A549 (cell line): ENCODE measurements at places on chromosomes 1 and 21. TPM values are rescaled to one million over a fixed set of nuclear protein-coding genes. Genes with fewer than 3 reads are reported as not detected.

SLC30A2 gene
- not detected in 3 replicates for polyA plus RNA-seq

KRTAP11-1 gene
- not detected in 3 replicates for polyA plus RNA-seq

LPGAT1 gene
- polyA plus RNA-seq = 27.7 to 32.3 TPM (median 30.1 TPM) in 3 replicates

DNAI4 gene
- 1.0 to 2.2 TPM (median 1.3 TPM) in 3 replicates for polyA plus RNA-seq

IL23R gene
- polyA plus RNA-seq = not detected in 3 replicates

INPP5B gene
- polyA plus RNA-seq = 4.3 to 5.7 TPM (median 4.9 TPM) in 3 replicates

DNA sequence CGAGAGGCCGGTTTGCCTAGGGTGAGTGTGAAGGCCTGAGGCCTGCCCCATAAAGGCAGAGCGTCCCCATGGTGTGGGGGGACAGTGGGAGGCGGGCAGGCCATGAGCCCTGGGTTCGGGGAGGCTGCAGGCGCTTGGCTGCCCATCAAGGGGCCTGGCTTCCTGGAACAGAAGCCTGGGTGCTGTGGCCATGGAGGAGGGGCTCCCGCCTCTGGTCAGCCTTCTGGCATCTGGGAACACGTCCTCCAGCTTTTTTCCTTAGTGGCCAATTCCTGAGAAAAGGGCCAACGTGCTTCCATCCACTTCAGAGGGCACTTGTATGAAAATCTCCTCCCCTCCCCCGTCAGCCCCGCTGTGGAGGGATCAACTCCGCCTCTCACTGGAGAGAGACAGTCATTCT is 58.7 kb downstream of the PRDM16 start:
- no peak for DNase-seq

DNA sequence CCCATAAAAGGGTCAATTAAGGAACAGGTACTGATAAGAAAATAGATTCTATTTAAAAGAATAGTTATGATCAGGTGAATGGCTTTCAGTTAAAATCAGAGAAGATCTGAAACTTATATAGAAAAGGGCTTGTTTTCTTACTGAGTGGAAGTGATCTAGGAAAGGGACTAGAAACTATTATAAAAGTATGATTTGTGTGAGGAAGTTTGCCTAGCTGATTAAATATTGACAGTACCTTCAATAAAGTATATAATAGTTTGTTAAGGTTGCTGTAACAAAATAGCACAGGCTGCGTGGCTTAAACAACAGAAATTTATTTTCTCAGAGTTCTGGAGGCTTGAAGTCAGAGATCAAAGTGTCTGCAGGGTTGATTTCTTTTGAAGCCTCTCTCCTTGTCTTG is 5.4 kb upstream of the ALG6 start:
- DNase-seq = no peak

- DNase-seq = no peak
Observed at GRCh38 chr1:112371775-112372174, 24.2 kb upstream of the CTTNBP2NL start.

DNA sequence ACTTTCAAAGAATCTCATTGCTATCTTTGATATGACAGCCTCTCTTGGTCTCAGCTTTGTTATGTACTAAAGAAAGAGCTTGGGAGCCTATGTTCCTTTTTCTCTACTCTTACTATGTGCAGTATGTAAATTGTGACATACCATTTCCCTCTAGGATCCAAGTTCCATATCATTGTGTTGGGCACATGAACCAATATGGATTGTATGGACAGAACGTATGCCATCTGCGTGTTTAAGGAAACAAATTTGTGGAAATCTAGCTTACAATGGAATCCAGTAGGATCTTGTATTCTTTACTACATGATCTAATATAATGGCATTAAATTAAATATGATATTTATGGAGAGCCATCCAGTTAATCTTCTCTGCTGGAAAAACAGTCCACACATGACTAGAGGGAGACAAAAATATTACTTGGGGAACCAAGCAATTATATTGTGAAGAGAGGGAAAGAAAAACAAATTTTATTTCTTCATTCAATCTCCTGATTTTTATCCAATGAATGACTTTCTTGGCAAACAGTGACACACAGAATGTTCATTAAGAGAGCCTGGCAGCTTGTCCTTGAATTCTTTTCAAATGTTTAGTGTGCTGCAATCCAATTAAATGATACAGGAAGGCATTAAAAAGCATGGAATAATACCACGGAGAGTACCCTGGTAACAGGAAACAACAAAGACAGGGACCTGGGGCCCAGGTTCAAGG is 106.5 kb upstream of the DAB1 start:
- no peak for DNase-seq

DNA sequence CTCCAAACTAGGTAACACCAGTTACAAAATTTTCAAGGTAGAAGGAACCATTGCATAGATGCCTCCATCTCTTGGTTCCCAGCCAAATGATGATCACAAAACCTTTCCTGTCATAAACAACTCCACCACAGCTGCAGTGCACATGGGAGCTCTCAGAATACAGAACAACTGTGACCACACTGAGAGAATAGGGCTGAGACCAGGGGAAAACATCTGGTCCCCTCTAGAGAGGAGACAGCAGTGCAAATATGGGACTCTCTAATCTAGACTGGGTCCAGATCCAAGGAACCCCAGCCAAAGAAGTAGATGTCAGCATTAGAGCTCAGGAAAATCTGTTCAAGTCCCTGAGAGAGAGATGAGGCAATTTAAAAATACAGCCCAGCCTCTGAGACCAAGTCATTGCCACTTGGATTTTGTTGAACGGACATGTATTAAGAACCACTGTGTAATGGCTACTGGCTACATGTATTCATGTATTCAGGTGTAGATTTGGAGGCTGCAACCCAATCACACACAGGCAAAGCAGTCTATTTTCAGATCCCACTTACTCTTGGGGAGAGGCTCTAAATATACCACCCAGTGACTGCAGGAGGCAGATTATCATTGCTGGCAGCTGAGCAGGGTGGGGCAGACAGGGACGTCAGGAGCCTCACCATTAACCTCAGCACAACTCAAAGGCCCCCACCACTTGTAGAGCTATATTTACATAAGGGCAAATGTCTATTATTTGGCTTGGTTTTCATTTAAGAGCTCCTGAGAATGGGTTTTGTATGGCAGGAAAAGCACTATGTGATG is 7.6 kb upstream of the RXRG start:
- DNase-seq = no peak

- no peak for DNase-seq
Observed at GRCh38 chr1:111489604-111490003, 13.8 kb downstream of the ADORA3 start.

- no peak for DNase-seq
Observed at GRCh38 chr1:25607123-25607522, 9.5 kb upstream of the MAN1C1 start.

DNA sequence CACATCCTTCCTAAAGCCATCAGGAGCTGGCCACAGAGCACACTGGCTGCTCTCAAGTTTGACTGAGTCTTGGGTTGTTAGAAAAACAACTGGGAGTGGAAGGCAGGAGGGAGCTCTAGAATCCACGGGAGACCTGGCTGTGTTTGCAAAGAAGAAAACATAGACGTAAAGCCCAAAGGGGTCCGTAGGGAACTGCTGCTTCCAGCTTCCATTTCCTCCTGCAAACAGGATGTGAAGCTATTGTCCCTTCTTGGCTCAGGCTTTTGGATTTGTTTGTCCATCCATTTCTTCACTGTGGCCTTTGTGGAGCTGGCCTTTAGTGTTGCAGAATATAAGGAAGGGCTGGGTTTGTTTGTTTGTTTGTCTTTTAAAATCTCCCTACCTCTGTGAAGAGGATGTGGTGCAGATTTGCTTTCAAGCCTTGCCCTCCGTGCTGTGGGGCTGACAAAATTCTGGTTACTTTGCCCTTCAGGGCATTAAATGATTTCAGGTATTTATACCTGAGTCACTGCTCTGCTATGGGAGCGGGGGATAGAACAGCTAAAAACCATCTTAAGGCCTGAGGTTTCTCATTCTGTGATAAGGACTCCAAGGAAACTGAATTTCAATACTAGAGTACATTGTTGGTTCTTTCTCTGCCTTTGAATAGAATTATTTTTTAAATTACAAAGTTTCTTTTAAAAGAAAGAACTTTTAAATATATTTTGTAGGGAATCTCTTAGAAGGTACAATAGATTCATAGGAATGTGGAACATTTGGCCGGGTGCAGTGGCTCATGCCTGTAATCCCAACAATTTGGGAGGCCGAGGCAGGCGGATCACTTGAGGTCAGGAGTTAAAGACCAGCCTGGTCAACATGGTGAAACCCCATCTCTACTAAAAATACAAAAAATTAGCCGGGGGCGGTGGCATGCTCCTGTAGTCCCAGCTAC is 74.3 kb downstream of the MPZL1 start:
- peak; percentile 51 for DNase-seq

DNA sequence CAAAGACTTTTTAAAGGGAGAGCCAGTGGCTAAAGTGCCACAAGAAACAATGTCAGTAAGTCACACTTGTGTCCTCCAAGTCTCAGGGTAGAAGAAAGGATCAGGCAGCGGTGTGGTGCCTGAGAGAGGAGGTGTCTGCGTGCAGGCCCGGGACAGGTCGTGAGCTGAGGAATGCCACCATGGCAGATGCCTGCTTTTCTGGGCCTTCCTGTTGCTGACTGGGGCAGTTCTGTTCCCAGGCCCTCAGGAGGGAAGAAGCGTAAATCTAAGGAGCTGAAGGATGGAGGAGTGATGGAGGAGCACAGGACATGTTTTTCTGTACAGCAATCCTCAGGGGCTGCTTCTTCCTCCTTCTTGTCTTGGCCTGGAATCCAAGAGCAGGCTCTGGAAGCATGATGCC is 165.8 kb downstream of the ZBTB18 start:
- DNase-seq = no peak

DNA sequence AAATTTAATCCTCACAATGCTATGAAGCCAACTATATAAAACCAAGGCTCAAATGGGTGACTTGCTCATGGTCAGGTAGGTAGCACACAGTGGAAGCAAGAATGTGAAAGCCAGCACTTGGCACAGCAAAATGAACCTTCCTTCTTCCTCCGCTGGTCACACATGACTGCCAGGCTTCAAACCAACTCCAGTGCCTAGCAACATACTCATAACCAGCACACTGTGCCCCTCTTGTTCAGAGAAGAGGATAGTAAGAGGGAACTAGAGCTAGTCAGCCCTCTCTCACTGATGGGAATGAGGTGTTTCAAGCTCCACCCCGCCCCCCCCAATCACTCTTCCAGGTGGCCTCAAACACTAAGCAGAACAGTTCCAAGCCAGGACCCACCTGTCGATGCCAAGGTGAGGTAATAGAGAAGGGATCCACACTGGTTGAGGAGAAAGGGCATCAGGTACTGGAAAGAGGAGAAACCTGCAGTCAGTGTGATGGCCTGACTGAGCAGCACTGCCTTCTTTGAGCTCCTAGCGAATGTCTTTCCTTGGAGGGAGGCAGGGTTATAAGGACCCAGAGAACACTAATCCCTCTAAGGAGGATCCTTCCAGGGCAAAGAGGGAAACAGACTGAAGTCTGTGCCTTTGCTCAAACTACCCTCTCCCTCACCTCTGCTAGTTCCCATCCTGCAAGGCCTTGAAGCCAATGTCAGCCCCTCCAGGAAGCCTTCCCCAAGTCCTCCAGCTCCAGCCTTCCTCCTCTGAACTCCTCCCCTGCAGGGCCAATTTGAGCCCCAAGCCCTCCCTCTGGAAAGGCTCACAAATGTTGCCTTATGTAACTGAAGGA is 1.2 kb downstream of the TMEM234 start:
- no peak for DNase-seq

DNA sequence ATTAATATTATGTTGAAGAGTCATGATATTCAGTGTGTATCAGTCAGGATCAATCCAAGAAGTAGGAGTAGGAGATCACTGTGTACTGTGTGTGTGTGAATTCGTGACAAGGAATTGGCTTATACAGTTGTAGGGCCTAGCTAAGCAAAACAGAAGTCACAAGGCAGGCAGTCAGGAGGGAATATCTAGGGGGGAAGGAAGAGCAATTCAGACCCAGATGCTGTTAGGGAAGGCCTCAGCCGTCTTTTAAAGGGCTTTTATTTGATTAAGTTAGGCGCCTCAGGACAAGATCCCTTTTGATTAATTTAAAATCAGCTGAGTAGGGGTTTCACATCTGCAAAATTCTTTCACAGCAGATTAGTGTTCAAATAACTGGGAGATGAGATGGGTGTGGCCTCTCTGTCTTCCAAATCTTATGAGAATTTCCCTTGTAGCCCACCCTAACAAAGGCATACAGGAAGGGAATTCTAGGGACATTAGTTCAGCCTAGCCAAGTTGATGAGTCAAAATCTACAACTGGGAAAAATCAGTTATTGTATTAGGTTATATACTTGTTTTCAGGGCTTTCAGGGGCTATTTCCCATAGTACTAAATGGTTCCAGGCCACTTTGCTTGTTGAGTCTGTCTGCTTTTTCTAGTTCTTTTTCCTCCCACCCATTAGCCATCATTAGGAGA is 47.4 kb downstream of the ALG6 start:
- no peak for DNase-seq

DNA sequence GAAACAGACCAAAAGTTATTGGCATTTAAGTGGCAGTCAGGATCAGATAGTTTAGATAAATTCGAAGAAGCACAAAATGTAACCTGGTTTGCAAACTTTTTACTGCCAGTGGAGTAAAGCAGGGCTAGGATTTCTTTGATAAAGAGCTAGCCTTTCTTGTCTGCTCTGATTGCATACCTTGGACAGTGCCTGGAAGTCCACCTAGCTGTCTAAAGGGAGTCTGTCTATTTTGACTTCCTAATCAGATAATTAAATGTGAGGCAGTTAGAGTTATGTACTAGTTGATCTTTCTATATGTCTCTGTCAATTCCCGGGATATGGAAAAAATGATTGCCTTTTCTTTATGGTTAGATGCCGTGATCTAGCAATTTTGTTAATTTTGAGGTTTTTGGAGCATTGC is 4.1 kb downstream of the GPSM2 start:
- DNase-seq = no peak

- no peak for DNase-seq
Observed at GRCh38 chr1:31871703-31872102, 55.9 kb upstream of the SPOCD1 start.

DNA sequence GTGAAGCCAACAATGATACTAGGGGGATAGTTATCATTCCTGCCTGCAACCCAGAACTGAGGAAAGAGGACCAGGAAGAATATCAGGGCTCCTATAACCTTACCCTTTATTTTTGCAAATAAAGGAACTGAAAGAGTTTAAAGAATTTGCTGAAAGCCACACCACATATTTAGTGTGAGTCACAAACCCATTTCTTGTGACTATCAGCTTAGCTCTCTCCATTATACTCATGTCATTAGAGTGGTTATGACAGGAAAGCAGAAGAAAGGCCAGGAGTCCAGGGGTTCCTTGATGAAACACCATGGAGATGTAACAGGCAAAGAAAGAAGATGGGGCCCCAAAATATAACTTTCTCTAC is 141.1 kb upstream of the SAMSN1 start:
- DNase-seq = no peak

GRCh38 chr1:165905853-165906252 is 78.4 kb downstream of the UCK2 start:
- DNase-seq = no peak

GRCh38 chr21:27248814-27249213 is 281.9 kb upstream of the ADAMTS5 start:
- no peak for DNase-seq

GRCh38 chr1:231211005-231211857 is 29.8 kb upstream of the GNPAT start:
- DNase-seq = peak; percentile 81
